Immature natural killer cell (primary cell): ENCODE measurements at places on chromosomes 16 and 17. TPM values are rescaled to one million over a fixed set of nuclear protein-coding genes. Genes with fewer than 3 reads are reported as not detected.

Gene RRN3
- polyA plus RNA-seq = 30.6 TPM

DNA sequence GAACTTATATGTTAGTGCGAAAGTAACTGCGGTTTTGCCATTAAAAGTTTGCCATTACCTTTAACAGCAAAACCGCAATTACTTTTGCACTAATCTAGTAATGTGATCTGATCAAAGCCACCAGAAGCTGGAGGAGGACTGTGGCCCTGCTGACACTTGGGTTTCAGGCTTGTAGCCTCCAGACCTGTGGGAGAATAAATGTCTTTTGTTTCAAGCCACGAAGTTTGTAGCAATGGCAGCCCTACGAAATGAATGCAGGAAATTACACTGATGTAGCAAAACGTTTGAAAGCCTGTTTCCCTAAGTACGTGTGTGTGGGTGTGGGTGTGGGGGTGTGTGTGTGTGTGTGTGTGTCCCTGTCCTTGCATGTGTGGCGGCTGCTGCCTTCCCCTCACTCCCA, 66.6 kb downstream of the WSB1 start:
- H3K27me3 ChIP-seq = no peaks in the 10 kb centered on the region
- DNase-seq = no peak
- H3K4me3 ChIP-seq = no peak overlapping the region
- H3K36me3 ChIP-seq = no peaks in the 10 kb centered on the region

- H3K4me3 ChIP-seq = no peak overlapping the region
- H3K4me1 ChIP-seq = peaks cover 16% of the 10 kb centered on the region
- H3K27me3 ChIP-seq = no peaks in the 10 kb centered on the region
- H3K27ac ChIP-seq = no peak overlapping the region
These were observed 6.2 kb downstream of the AKAP1 start for GRCh38 chr17:57091186-57091618.

DNA sequence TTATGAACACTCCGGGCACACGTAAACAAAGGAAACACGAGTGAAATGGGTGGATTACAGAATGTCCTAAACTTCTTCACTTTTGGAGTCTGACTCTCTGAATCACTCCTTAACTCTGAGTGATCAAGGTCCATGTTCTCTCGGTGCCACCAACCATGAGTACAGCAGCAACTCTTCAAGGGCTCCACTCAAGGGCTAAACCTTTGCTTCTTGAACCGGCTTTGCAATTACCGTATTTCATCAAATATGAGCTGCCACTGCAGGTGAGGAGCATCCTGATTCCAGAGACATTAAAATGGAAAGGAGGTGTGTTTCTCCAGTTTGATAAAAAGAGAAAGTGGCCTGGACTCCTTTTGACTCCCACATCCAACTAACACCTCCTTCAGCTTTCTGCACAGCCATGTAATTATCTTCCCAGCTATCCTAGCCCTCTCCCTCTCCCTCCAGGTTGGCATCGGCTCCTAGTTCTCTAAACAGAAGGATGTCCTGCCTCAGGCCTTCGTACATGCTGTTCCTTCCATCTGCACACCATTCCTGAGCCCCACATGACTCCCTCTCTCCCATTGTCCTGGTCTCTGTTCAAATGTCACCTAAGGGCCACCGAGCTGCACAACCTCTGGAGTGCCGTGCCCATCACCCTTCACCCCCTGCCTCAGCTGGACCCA, 61.4 kb downstream of the ZDHHC7 start:
- peaks cover 4% of the 10 kb centered on the region for H3K27me3 ChIP-seq
- H3K4me1 ChIP-seq = no peaks in the 10 kb centered on the region
- H3K4me3 ChIP-seq = no peak overlapping the region

DNA sequence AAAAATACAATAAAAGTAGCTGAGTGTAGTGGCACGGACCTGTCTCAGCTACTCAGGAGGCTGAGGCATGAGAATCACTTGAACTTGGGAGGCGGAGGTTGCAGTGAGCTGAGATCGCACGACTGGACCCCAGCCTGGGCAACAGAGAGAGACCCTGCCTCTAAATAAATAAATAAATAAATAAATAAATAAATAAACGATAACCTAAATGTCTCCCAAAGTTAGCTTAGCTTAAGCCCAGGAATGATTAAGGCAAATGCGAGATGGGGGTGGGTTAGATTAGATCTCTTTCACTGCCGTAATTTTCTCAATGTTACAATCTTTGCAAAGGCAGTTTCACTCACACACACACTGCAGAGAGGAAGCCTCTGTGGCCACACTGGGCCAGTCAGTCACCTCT, 46.7 kb downstream of the WSB1 start:
- no peaks in the 10 kb centered on the region for H3K36me3 ChIP-seq
- DNase-seq = no peak
- peak overlapping the region; percentile 60 for H3K4me3 ChIP-seq
- H3K27ac ChIP-seq = peak overlapping the region; percentile 72
- peaks cover 56% of the 10 kb centered on the region for H3K4me1 ChIP-seq
- peaks cover 3% of the 10 kb centered on the region for H3K27me3 ChIP-seq

Gene ABCC11
- polyA plus RNA-seq = 0.07 TPM

DNA sequence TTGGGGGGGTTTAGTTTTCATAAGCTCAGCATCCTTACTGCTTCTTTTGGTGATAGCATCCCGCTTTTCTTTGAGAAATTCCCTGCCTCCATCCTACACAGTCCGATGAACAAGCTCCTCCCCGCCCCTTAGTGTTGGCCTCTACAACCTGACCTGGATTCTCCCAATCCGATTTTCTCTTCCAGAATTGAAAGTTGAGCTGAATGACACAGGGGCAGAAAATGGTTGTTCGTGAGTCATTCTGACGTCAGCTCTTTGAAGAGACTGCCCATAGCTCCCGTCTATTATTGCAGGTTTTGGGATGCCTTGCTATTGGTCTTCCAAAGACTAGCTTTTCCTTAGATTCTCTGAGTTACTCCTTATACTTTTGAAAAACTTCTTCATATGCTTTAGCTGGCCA, 279.7 kb downstream of the SLC39A11 start:
- H3K27me3 ChIP-seq = no peaks in the 10 kb centered on the region
- no peak for DNase-seq
- peaks cover 61% of the 10 kb centered on the region for H3K36me3 ChIP-seq
- H3K4me3 ChIP-seq = no peak overlapping the region

GRCh38 chr16:74721716-74722115, 21.1 kb upstream of the MLKL start:
- no peak overlapping the region for H3K4me3 ChIP-seq
- peaks cover 8% of the 10 kb centered on the region for H3K27me3 ChIP-seq
- no peaks in the 10 kb centered on the region for H3K36me3 ChIP-seq

DNA sequence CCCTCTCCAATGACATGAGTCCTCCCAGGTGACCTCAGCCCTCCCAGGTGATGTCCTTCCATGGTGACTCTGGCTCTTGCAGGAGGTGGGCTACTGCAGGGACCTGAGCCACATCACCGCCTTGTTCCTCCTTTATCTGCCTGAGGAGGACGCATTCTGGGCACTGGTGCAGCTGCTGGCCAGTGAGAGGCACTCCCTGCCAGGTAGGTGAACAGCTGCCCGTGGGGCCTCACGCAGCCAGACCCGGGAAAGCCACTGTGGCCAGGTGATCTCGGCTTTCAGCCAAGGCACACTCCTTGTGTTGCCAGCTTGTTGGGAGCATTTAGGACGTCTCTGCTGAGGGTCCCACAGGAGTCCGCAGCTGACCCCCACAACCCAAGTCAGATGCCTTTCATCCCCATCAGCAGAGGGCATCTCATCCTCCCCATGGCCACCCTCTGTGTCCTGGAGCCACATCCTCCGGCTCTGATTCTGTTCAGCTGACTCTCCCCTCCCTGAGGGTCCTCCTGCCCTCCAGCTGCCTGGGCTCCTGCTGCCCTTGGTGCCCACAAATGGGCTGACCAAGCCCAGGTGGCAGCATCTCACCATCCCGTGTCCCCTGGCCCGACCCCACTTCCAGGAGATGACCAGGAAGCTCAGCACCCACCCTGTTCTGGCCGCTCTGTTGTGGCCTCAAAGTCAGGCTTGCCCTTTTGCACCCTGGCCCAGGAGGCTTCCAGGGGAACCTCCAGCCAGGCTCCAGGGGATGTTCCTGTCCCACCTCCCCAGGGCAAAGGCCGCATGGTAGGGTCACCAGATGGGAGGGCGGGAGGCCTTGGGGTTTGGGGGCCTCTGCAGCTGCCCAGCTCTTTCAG, 20.1 kb downstream of the USP6 start:
- H3K4me3 ChIP-seq = no peak overlapping the region
- H3K27me3 ChIP-seq = peaks cover 2% of the 10 kb centered on the region
- no peaks in the 10 kb centered on the region for H3K36me3 ChIP-seq
- no peaks in the 10 kb centered on the region for H3K4me1 ChIP-seq
- no peak overlapping the region for H3K27ac ChIP-seq
- no peak for DNase-seq

- DNase-seq = no peak
- H3K4me1 ChIP-seq = peaks cover 86% of the 10 kb centered on the region
- H3K36me3 ChIP-seq = no peaks in the 10 kb centered on the region
- H3K4me3 ChIP-seq = peak overlapping the region; percentile 40
- H3K27me3 ChIP-seq = peaks cover 3% of the 10 kb centered on the region
These were observed 20.0 kb downstream of the MAP3K14 start for GRCh38 chr17:45296833-45297124.

DNA sequence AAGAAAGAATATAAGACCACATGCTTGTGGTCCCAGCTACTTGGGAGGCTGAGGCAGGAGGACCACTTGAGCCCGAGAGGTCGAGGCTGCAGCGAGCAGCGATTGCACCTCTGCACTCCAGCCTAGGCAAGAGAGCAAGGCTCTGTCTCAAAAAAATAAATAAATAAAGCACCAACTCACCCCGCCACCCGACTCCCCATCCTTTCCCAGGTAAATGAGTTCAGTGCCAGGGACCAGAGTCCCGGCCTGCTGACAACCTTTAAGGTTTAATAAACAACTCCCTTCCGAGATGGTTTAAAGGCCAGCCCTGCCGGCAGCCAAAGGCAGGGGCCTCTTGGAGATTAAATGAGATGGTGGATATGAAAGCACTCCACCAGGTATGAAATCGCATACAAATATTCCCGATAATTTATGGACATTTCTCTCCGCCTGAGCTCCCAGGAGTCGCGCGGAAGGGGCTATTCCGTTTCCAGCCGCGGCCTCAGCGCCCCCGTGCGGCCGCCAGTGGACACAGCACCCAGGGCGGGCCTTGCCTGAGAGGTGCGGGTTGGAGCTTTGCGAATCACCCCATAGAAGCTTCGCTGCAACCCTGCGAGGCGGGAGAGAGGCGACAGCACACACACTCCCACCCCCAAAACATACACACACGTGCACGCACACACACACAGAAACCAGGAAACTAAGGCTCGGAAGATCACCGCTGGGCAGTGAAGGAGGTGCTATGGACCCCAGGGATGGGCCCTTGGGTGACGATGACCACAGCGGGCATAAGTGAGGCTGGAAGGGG, 4.0 kb upstream of the RPL38 start:
- peaks cover 19% of the 10 kb centered on the region for H3K4me1 ChIP-seq
- H3K27me3 ChIP-seq = peaks cover 25% of the 10 kb centered on the region
- H3K27ac ChIP-seq = no peak overlapping the region
- peak; percentile 51 for DNase-seq
- peaks cover 3% of the 10 kb centered on the region for H3K36me3 ChIP-seq
- no peak overlapping the region for H3K4me3 ChIP-seq

DNA sequence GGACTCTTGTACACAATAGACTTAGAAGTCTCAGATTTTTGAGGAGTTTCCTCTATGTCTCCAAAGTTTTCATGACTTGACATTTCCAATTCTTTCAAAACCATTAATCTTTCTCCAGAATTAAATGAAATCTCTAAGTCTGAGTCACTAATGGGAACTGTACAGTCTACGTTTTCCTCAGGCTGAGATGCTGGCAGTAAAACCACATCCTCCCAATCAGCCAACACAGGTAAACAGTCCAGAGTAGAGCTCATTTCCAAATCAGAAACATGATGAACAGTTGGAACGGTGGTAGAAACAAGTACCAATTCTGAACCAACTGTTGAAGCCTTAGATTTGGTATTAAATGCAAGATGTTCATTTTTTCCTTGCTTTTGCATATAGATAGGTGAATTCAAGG, 7.9 kb downstream of the ERI2 start:
- no peak overlapping the region for H3K4me3 ChIP-seq
- no peaks in the 10 kb centered on the region for H3K27me3 ChIP-seq
- no peak overlapping the region for H3K27ac ChIP-seq
- no peaks in the 10 kb centered on the region for H3K4me1 ChIP-seq

DNA sequence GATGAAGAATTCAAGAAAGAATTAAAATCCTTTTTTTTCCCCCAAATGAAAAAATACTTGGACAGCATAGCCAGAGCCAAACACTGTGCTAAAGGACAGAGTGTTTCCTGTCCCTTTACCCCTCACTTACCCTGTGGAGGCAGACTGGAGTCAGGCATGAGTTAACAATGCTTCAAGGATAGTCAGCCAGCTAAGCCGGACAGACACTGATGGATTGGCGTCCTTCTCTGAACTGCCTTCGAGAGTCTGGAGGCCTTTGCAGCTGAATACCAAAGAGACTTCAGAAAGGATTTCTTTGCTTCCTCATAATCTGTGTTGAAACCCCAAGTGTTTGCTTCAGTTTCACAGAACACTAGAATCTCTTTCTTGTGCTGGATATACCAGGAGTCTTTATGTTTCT, 4.6 kb downstream of the METTL9 start:
- H3K4me3 ChIP-seq = no peak overlapping the region
- no peak overlapping the region for H3K27ac ChIP-seq
- DNase-seq = no peak
- H3K4me1 ChIP-seq = peaks cover 58% of the 10 kb centered on the region
- no peaks in the 10 kb centered on the region for H3K36me3 ChIP-seq

GRCh38 chr17:59387351-59388068, 56.1 kb downstream of the YPEL2 start:
- no peak overlapping the region for H3K4me3 ChIP-seq
- H3K27ac ChIP-seq = no peak overlapping the region
- H3K4me1 ChIP-seq = no peaks in the 10 kb centered on the region
- H3K27me3 ChIP-seq = peaks cover 2% of the 10 kb centered on the region
- DNase-seq = no peak

DNA sequence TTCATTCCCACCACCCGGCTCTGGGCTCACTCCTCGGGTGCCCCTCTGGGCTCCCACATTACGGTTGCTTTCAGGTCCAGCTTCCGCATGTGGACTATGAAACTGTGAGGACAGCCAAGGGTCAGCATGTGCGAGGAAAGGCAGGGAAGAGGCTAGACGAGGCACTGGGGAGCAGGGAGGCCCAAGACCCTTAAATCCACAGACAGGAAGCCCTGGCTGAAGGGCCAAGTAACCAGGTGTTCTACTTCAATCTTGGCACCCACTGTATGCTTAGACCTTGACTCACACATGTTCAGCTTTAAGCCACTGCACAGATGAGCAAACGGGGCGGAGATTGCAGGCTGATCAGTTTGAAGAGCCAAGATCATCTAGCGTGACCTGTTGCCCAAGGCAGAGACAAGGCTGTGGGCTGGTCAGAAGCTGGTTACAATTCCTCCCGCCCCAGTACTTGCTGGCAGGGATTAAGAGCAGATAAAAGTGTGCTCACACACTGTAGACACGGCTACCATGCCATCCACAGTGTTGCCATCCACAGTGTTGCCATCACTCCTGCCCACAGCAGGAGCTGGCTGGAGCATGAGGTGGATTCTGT, at the start of gene CES4A:
Gene CES4A, plus strand, starts transcription at position 393 of the 592 bp plus-strand sequence. Its CDS starts 184 bp downstream, at position 577.
- peaks cover 1% of the 10 kb centered on the region for H3K27me3 ChIP-seq
- no peak within 1 kb of the TSS for H3K4me3 ChIP-seq
- no peaks in the 10 kb centered on the region for H3K36me3 ChIP-seq
- DNase-seq = no peak
